ENCODE measurements at places on chromosomes 13 and 19.

- H3K4me1 ChIP-seq, result no peaks in the 10 kb centered on the region
- no peak overlapping the region for H3K27ac ChIP-seq
- no peaks in the 10 kb centered on the region for H3K36me3 ChIP-seq
- no peak overlapping the region for H3K4me3 ChIP-seq
Observed at GRCh38 chr13:109859898-109860297, 73.5 kb upstream of the IRS2 start.

DNA sequence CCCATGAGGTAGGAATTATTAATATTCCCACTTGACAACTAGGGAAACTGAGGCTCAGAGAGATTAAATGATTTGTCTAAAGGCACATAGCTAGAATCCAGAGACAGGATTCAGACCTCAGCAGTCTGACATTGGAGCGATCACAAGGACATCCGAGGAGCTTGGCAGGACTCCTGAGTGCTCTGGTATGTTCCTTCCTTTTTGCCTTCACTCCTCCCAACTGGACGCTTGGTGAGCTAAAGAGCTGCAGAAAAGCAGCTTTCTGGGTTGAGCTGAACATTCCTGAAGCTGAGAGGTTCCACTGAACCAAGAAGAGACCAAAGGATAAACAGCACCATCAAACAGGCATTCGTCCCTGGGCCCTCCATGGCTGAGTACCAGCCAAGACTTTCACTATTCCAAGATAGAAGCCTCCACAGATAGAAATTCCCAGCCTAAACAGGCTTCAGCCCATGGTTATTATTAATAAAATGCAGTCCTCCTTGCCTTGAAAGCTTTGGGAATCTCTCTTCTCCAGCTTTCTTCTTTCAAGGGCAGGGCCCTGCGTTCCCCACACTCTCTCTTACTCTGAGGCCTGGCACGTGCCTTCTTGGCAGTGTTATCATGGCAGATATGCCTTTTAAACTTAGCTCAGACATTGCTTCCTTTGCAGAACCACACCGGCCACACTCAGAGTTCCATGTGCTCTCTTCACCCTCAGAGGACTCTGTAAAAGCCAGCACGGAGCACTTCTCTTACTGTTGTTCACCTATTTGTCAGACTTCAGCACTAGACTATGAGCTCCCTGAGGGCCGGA lies 97.1 kb downstream of the CYSLTR2 start:
- H3K27me3 ChIP-seq, result no peaks in the 10 kb centered on the region
- H3K4me3 ChIP-seq, result no peak overlapping the region
- no peaks in the 10 kb centered on the region for H3K36me3 ChIP-seq
- no peak overlapping the region for H3K27ac ChIP-seq
- peaks cover 14% of the 10 kb centered on the region for H3K4me1 ChIP-seq

- DNase-seq, result no peak
- H3K4me1 ChIP-seq, result no peaks in the 10 kb centered on the region
- no peak overlapping the region for H3K27ac ChIP-seq
- no peak overlapping the region for H3K4me3 ChIP-seq
- no peaks in the 10 kb centered on the region for H3K36me3 ChIP-seq
- no peaks in the 10 kb centered on the region for H3K27me3 ChIP-seq
Observed at GRCh38 chr13:70370924-70371323, 262.7 kb upstream of the KLHL1 start.

GRCh38 chr13:24271601-24272451 lies 37.6 kb upstream of the C1QTNF9 start:
- peak overlapping the region; percentile 22 for H3K4me3 ChIP-seq
- no peaks in the 10 kb centered on the region for H3K27me3 ChIP-seq
- DNase-seq, result no peak
- H3K36me3 ChIP-seq, result no peaks in the 10 kb centered on the region
- no peak overlapping the region for H3K27ac ChIP-seq
- H3K4me1 ChIP-seq, result peaks cover 25% of the 10 kb centered on the region

GRCh38 chr13:38661010-38661675 lies 25.7 kb upstream of the FREM2 start:
- no peak overlapping the region for H3K4me3 ChIP-seq
- H3K4me1 ChIP-seq, result no peaks in the 10 kb centered on the region
- H3K36me3 ChIP-seq, result no peaks in the 10 kb centered on the region
- DNase-seq, result no peak
- H3K27me3 ChIP-seq, result no peaks in the 10 kb centered on the region

GRCh38 chr19:51341976-51342580 lies at the start of gene VSIG10L:
TSS of gene VSIG10L (minus strand) at chr19:51342139. CDS start at chr19:51342124, 15 bp downstream.
- H3K4me3 ChIP-seq, result no peak within 1 kb of the TSS
- no peak for DNase-seq
- H3K4me1 ChIP-seq, result peaks cover 19% of the 10 kb centered on the region
- H3K27ac ChIP-seq, result no peak within 1 kb of the TSS
- 0 out of 2 replicates have a peak, but pooled peaks cover 3% of the 10 kb centered on the region for H3K36me3 ChIP-seq
- H3K27me3 ChIP-seq, result peaks cover 8% of the 10 kb centered on the region

DNA sequence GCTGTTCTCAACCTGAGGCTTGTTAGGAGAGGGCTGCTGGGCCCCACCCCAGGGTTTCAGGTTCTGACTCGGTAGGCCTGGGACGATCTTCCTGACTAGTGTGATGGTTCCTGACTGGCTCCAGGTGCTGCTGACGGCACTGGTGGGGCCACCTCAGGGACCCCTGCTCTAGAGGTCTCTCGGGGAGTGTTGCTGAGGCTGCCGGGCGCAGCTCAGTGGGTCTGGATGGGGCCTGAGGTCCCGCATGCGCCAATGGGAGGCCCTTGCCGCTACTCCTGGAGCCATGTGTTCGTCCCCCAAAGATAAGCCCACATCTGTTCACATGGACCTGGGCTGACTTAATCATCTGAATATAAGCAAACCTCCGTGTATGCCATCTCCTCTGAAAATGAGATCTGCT lies 133.0 kb downstream of the ATP11A start:
- no peaks in the 10 kb centered on the region for H3K27me3 ChIP-seq
- no peak overlapping the region for H3K27ac ChIP-seq
- H3K4me1 ChIP-seq, result no peaks in the 10 kb centered on the region
- H3K4me3 ChIP-seq, result no peak overlapping the region
- DNase-seq, result no peak
